Omental fat pad (tissue), 4 donors: ENCODE measurements at places on chromosomes 6 and 20. TPM values are rescaled to one million over a fixed set of nuclear protein-coding genes. Genes with fewer than 3 reads are reported as not detected.

DNA sequence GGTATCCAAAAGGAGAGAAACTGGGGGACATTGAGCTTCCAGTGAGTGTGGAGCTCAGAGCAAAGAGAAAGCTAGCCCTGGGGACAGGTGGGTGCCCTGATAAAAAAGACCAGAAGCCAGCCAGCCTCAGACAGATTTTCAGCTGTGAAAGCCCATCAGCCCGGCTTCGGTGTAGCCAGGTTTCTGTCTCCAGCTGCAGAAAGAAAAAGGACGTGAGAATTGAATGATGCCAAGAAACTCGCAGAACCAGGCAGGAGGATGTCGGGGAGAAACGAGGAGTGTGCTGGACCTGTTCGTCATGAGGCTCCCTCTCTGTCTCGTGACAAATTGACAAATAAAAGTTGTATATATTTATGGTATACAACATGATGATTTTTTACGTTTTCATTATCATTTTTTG lies 63.3 kb downstream of the CDH4 start:
- no peak for DNase-seq

- DNase-seq: no peak
Observed at GRCh38 chr20:57769756-57770155, 59.9 kb upstream of the PMEPA1 start.

Gene BEND6
- 0.72 TPM for total RNA-seq

Gene IMPG1
- not detected for total RNA-seq

- no peak for DNase-seq
Observed at GRCh38 chr6:43746071-43746470, 23.9 kb upstream of the VEGFA start.

Gene POPDC3
- total RNA-seq: not detected

- DNase-seq: no peak
Observed at GRCh38 chr6:53634184-53634631, 31.3 kb downstream of the KLHL31 start.

GRCh38 chr6:22001396-22002027 lies 295.3 kb downstream of the PRL start:
- no peak for DNase-seq

- no peak for DNase-seq
Observed at GRCh38 chr6:17983730-17984129, 3.7 kb downstream of the KIF13A start.

DNA sequence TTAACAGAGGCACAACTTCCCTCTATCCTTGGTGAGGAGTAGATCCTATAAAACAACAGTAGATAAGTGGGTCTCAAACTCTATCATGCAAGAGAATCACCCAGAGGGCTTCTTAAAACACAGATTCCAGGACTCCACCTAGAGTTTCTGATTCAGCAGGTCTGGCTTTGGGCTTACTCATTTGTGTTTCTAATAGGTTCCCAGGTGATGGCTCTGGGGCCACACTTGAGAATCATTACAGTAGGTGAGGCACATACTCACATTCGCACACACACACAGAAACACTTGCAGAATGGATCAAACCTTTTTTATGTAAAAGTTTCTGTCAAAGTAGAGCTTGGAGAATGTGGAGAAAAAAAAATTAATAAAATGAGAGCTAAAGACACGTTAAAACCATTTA lies 52.4 kb downstream of the TMEM242 start:
- no peak for DNase-seq

- DNase-seq: no peak
Observed at GRCh38 chr6:83597511-83597910, 85.2 kb downstream of the PRSS35 start.

DNA sequence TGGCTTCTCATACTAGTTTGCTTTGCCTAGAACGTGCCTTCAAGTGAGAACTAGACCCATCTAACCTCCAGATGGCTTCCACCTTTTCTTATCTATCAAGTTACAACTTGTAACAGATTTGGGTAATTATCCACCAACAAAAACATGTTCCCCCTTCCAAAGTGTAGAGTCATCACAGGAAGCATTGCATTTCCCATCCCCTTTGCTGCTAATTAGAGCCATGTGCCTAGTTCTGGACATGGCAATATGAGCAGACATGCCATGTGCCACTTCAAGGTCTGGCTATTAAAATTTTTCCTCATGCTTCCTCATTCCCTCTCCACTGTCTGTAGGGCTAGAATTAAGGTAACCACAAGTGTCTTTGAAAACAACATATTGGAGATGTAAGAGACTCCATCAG lies 814.4 kb downstream of the TENT5A start:
- DNase-seq: no peak

GRCh38 chr6:138499303-138500018 lies at the start of gene NHSL1:
TSS of gene NHSL1 (minus strand) at chr6:138499494. CDS start at chr6:138499290, 204 bp downstream.
- no peak for DNase-seq

Gene TGM3
- not detected for total RNA-seq

DNA sequence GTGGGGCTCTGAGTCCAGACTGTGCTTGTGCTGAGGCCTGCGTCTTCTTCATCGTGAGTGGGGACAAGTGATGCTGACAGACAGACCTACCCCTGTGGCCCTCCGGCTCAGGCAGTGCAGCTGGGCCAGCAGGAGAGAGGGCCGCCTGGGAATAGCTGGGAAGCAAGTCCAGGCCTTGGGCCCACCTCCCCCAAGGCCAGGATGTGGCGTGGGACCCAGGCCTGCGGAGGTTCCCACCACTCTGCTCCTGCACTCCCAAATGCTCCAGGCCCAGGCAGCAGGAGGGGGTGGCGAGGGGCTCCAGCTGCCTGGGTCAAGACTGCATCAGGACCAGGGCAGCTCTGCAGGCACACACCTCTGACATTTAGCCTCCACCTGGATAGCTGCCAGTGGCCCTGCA lies 38.3 kb downstream of the DAAM2 start:
- DNase-seq: no peak

Gene SLC22A16
- total RNA-seq: not detected

GRCh38 chr6:116127771-116128493 lies 2.0 kb upstream of the COL10A1 start:
- DNase-seq: no peak

GRCh38 chr20:7772371-7772770 lies 167.9 kb downstream of the HAO1 start:
- no peak for DNase-seq

Gene OR12D2
- total RNA-seq: not detected

- no peak for DNase-seq
Observed at GRCh38 chr6:98633886-98634285, 200.5 kb upstream of the POU3F2 start.

DNA sequence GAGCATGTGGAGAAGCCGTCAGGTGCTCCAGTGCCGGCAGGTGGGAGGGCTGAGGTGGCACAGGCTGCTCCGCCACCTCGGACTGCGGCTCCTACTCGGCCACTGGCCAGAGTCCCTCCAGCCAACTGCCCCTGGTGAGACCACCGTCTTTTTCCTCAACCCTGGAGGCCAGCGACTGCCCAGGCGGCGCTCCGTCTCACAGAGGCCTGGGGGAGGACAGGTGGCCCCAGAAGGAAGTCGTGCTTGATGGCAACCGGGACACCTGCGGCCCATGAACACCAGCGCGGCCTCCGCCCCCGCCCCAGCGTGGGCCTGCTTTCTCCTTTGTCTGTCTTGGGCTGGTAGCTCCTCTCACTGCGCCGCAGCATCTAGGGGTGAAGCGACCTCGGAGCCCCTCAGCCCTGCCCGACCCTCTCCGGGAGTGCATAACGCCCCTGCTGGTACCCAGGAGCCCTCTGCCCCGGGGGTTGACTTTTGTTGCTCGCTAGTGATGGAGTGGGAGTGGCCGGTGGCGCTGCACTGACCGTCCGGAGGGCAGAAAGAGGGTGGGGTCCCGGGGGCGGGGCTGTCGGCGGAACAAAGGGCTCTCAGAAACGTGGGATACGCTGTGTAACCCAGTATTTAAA lies 706 bp upstream of the TUBB2B start:
- no peak for DNase-seq

Gene ZSCAN9
- 12.4 TPM for total RNA-seq

DNA sequence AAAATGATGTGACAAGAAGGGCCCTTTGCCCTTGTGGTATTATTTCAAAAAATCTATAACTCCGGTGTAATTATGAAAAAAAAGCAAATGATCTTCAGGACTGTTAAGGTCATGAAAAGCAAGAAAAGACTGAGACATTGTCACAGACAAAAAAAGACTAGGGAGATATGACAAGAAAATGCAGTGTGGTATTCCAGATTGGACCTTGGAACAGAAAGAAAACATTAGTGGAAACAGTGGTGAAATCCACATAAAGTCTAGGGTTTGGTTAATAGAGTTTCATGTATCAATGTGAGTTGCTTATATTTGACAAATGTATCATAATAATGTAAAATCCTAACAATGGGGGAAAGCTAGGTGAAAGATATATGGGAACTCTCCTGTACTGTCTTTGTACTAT lies 26.8 kb upstream of the SLC17A3 start:
- DNase-seq: no peak

Gene AVP
- not detected for total RNA-seq

DNA sequence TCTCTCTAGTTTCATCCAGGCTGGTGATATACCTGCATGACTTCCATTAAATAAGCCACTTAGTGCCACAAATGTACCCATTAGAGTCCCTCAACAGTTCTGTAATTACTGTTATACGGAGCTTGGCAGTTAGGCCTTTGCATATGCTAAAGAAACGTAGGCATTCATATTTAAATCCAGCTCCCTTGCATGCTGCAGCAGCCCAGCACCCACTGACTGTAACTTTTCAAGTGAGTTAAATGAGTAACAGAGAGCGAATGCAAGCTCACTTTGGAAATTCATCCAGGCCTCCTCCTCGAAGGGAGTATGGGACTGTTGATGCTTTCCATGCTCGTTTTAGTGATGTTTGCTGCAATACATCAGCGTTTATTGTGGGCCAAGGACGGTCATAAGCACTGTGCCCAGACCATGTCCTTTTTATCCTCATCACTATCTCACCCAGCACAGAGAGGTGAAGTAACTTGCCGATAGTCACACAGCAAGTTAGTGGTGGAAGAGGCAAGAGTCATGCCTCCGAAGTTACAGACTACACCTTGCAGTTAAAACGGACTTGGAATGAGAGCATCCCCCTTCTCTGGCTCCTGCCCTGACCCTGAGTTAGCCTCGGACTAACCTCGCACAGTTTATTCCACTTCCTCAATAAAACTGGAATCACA lies 179.4 kb upstream of the PDE10A start:
- no peak for DNase-seq

GRCh38 chr6:137216875-137217553 lies 2.2 kb downstream of the IFNGR1 start:
- no peak for DNase-seq

DNA sequence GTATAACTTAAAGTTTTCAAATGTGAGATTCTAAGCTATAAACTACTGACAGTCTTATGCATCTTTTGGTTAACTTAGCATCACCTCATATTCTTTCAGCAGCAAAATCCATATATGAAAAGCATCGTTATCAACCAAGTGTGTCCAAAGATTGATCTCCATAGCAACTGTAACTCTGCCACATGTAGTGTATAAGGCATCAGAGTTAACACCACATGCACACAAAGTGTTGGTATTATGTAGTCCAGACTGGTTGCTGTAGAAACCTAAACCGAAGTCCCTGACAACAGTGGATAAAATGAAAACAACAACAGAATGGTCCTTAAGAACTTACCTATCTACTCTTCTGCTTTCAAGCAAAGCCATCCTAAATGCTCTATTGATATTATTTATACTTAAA lies 39.6 kb downstream of the PDSS2 start:
- DNase-seq: no peak

DNA sequence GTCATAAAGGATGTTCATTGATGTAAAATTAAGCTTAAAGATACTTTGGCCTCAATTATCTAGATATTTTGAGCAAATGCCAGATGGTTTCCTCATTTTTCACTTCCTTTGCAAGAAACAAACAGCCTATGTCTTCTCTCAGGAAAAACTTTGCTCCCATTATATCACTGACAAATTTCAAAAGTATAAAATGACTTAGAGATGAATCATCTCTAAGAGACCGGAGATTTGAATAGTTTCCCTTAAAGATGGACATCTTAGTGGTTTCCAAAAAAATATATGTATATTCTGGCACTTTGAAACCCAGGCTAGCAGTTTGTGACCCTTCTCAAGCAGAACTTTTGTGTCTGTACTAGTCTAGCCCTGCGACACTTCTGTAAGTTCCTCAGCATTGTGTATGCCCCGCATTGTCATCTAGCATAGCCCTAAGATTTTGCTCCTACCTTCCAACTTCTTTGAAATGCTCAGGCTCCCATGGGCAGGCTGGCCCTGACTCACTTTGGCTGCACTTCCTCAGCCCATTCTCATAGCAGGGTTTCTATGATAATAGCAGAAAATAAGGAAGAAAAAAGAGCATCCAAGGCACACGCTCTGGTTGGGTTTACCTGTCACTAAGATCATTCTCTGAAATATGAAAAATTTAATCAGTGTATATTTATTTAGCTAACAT lies 25.7 kb upstream of the POU3F2 start:
- DNase-seq: no peak

GRCh38 chr6:129262661-129263060 lies 379.7 kb downstream of the LAMA2 start:
- DNase-seq: no peak

- DNase-seq: no peak
Observed at GRCh38 chr6:41836022-41836659, 48.6 kb downstream of the TOMM6 start.

Gene FAM50B
- total RNA-seq: 11.7 TPM

GRCh38 chr20:48604426-48604825 lies 223.4 kb downstream of the PREX1 start:
- DNase-seq: no peak

Gene MAP1LC3A
- 58.2 TPM for total RNA-seq

Gene HBS1L
- total RNA-seq: 49.6 TPM

Gene KIFC1
- total RNA-seq: 10.8 TPM

GRCh38 chr6:162068340-162068739 lies 659.2 kb downstream of the PRKN start:
- DNase-seq: no peak

DNA sequence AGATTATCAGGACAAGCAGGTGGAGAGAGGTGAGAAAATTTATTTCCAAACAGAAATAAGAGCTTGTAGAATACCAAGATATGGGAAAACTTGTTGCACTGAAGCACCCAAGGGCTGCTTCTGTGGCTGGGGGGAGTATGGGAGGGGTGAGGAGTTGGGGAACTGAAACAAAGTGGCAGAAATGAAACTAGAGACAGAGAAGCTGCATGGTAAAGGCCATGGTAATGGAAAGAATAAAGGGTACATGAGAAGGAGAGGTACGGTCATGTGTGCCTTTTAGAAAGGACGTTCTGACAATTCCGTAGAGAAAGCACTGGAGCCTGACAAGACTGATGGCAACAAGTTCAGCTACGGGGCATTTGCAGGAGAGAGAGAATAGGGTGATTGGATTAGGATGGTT lies 51.6 kb upstream of the RIN2 start:
- DNase-seq: no peak

DNA sequence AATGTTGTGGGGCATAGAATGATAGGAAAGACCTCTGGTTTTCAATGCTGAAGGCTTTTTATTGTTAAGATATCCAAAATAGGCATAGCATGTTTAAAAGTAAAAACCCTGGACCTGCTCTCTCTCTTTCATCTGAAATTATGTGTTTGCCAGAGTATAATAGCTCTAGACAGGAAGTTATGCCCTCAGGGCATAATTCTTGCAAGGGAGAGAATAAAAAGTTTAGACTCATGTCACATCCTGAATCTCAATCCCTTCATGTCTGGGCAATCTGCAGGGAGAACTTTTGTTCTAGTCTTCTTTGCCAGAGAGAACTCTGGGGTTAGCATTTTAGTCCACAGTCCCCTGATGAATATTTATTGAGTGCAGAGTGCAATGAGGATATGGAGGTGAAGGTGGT lies 297.3 kb upstream of the FLRT3 start:
- no peak for DNase-seq

Gene TULP1
- total RNA-seq: not detected

Gene FBXO5
- 7.2 TPM for total RNA-seq

Gene CLPSL2
- total RNA-seq: not detected

GRCh38 chr6:111490067-111490466 lies 7.0 kb upstream of the REV3L start:
- DNase-seq: no peak
